Right ventricle myocardium superior (tissue), 1 donor: ENCODE measurements at places on chromosomes 4 and X. TPM values are rescaled to one million over a fixed set of nuclear protein-coding genes. Genes with fewer than 3 reads are reported as not detected.

Gene USP17L19
- not detected for total RNA-seq

Gene NAT8L
- 1.00 TPM for total RNA-seq

Gene ADAMTS3
- total RNA-seq, result 0.27 TPM

Gene DMRTC1
- not detected for total RNA-seq
